ENCODE measurements at places on chromosomes 4 and X. TPM values are rescaled to one million over a fixed set of nuclear protein-coding genes. Genes with fewer than 3 reads are reported as not detected.

GRCh38 chr4:142452161-142452855 lies 393.8 kb downstream of the INPP4B start:
- DNase-seq = no peak

GRCh38 chr4:144360146-144360793 lies 219.8 kb upstream of the GYPA start:
- DNase-seq = no peak

Gene LAMP2
- 31.8 TPM for total RNA-seq

DNA sequence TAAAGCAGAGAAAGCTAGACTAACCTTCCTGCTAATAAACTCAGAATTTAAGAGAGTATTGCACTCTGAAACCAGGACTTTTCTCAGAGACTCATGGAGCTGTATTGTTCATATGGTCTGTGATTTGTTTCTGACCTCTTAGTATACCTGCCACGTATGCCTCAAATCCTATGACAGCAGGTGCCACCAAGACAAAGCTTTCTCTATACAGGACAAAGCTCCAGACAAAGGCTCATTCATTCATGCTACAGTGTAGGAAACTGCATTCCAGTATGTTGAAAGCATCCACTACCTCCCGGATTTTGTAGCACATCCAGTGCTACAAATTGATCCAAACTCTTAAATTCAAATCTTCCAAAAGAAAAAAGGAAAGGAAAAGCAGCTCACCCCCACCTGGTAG lies 178.3 kb downstream of the CHIC2 start:
- DNase-seq = no peak

Gene SPANXN3
- total RNA-seq = not detected

- no peak for DNase-seq
Observed at GRCh38 chr4:180335566-180335965, 1907.6 kb upstream of the TENM3 start.

DNA sequence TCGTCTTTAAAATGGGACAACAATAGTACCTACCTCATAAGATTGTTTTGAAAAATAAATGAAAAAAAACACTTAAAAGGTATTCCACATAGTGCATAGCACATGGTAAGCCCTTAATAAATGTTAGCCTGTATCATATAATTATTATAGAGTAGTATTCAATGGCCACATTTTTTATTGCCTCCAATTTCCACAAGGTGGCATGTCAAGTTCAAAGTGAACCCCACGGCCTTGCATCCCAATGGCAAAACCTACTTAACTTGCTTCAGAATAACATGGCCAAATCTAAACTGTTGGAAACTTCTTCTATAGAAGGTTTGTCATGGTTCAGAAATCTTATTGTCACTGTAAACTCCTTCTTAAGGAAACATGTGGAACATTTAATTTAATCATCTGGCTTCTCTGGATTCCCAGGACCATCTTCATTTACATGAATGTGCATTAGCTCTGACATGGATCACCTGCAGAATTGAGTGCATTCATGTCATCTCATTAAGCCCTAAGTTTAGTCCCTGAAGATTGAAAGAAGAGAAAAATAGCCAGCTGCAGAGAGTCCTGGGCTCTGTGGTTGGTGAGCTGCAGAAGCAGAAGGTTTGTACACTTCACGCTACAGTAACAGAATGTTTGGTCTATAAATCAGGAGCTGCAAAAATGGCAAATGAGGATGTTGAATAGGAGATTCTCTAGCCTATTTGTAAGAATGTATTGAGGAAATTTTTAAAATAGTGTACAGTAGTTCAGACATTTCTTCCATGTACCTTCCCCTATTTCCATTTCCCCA lies 61.0 kb downstream of the ANXA3 start:
- peak; percentile 12 for DNase-seq

- DNase-seq = no peak
Observed at GRCh38 chr4:173264684-173265185, 69.4 kb downstream of the HMGB2 start.

DNA sequence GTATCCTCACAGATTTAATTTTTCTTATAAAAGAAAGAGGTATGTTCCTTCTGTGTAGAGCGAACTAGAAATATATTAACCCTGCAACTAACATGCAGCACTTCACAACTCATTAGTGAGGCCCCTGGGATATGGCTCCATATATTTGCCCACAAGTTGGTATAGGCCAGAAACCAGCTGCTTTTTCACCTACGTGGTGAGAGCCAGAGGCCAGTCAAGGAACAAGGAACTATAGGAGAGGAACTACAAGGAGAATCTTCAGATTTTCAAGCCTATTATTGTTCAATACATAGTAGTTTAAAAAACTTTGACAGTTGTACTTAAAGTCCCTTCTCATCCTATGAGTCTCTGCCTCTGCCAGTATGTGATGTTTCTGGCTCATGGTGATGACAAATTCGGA lies 205.9 kb downstream of the CBR4 start:
- no peak for DNase-seq

- no peak for DNase-seq
Observed at GRCh38 chrX:45200741-45201234, at the start of gene DIPK2B. DIPK2B (minus strand) TSS chrX:45200876; CDS start chrX:45200826, 50 bp downstream.

Gene GC
- not detected for total RNA-seq

Gene SPIN4
- 5.4 TPM for total RNA-seq

GRCh38 chr4:15504041-15504440 lies 34.4 kb downstream of the CC2D2A start:
- no peak for DNase-seq

Gene KIAA1210
- not detected for total RNA-seq

Gene BBS12
- 3.0 TPM for total RNA-seq

Gene CT55
- not detected for total RNA-seq

GRCh38 chrX:116618546-116618945 lies 155.8 kb upstream of the CT83 start:
- DNase-seq = no peak
